ENCODE measurements at places on chromosomes 13 and 19. TPM values are rescaled to one million over a fixed set of nuclear protein-coding genes. Genes with fewer than 3 reads are reported as not detected.

ZNF112 gene
- total RNA-seq = not detected

RASAL3 gene
- 172 TPM for total RNA-seq

CSNK1G2 gene
- total RNA-seq = 129 TPM

VSTM2B gene
- not detected for total RNA-seq

ING1 gene
- total RNA-seq = 15.3 TPM

ADGRE1 gene
- 0.54 TPM for total RNA-seq

SHISA2 gene
- 0.19 TPM for total RNA-seq

ZNF560 gene
- not detected for total RNA-seq

TPTE2 gene
- not detected for total RNA-seq

PLIN5 gene
- not detected for total RNA-seq

CLN5 gene
- total RNA-seq = 8.4 TPM

CARD8 gene
- total RNA-seq = 219 TPM

ZNF729 gene
- not detected for total RNA-seq

ELL gene
- total RNA-seq = 33.7 TPM

SIGLEC9 gene
- total RNA-seq = not detected
